ENCODE measurements at places on chromosomes 11 and 22.

- DNase-seq: no peak
Measured at GRCh38 chr11:29093416-29094120, 923.3 kb downstream of the KCNA4 start.

GRCh38 chr11:2289859-2290258 is 11.9 kb downstream of the C11orf21 start:
- no peak for DNase-seq

GRCh38 chr11:124339396-124340141 is 19.6 kb upstream of the OR8D2 start:
- DNase-seq: no peak

GRCh38 chr11:109155291-109155690 is 266.7 kb upstream of the C11orf87 start:
- no peak for DNase-seq

GRCh38 chr11:1156506-1157340 is 1.0 kb upstream of the MUC5AC start:
- no peak for DNase-seq

GRCh38 chr11:63611395-63611747 is 2.9 kb downstream of the PLAAT3 start:
- no peak for DNase-seq

DNA sequence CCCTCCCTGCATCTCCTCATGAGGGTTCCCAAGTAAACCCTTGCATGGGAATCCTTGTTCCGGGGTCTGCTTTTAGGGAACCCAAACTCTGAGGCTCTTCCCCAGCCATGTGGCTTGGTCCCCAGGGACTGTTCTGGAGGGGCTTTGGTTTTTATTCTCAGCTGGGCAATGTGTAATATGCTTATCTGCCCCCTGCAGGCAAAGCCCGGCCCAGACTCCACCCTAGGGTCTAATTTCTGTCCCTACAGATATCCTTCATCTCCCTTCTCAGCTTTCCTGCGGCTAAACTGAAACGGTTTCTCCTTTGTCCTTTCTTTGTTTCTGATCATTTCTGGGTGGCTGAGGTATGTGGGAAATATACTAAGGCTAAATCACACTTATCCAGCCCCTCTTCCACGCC is 37.1 kb downstream of the TST start:
- DNase-seq: no peak

DNA sequence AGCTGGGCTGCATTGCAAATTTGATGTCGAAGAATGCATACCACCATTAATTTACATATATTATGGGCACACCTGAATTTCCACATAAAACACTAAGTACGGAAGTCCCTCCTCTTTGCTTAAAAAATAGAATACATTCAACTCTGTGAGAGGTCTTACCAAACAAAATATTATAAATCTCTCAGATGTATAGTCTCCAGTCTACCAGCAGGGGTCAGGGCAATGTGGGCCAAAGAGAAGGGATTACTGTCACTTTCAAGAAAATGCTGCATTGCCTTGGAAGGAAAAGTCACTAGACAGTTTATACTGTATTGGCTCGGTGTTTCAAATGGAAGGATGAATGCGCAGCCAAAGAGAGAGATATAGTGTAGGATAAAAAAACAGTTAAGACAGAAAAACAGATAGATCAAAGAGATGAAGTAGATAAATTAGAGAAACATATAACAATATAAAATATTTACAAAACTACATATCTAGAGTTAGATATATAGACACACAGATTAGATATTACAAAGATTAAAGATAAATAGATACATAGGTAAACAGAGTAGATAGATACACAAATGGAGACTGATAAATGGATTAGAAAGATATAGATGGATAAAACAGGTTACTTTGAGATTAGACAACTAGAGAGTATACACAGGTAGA is 20.9 kb downstream of the SERGEF start:
- DNase-seq: no peak

- no peak for DNase-seq
Measured at GRCh38 chr11:201966-202365, 5.2 kb downstream of the BET1L start.

- no peak for DNase-seq
Measured at GRCh38 chr11:121575250-121575962, 122.6 kb upstream of the SORL1-AS1 start.

DNA sequence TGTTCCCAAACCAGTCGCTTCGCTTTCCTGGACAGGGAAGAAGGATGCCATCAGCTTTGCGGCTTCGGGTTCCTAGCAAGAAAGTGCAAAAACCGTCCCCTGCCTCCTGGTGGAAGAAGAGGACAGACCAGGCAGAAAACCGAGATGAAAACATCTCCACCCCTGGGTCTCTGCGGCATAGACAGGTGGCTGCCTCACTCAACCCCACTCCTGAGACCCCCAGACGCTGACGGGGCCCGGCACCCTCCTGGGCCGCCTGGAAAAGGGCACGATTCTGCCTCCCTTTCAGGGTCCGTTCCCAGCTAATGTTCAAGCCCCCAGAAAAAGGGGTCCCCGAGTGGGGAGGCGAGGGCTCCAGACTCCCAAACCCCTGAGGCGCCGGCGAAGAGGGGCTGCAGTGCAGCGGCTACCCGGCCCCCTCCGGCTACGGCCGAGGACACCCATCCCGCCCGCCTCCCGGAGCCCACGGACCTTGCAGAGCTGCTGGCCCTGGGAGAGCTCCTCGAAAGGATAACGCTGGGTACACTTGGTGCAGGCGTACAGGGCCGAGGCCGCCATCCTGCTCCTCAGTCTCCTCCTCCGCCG is 569 bp downstream of the FAM76B start:
- DNase-seq: no peak

GRCh38 chr11:44598831-44599230 is 33.4 kb downstream of the CD82 start:
- DNase-seq: no peak

DNA sequence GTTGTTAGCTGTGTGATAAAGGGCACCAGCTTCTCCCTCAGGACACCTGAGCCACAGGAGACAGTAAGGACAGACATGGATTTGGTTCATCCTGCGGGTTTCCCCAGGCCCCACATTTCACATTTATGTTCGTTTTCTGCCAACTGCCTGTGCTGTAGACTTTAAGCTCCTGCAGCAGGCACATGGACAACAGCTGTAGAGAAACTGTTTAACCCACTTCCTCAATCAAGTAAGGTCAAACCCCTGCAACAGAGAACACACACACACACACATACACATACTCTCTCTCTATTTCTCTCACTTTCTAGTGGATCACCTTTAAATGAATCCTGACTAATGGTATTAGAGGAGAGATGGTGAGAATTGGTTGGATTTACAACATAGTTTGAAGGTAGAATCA is 90.7 kb downstream of the C11orf87 start:
- DNase-seq: no peak

- no peak for DNase-seq
Measured at GRCh38 chr11:8671193-8671612, 11.3 kb downstream of the TRIM66 start.

GRCh38 chr11:34226210-34226609 is 120.8 kb downstream of the NAT10 start:
- DNase-seq: no peak

GRCh38 chr11:35017528-35018342 is 101.3 kb downstream of the PDHX start:
- no peak for DNase-seq

GRCh38 chr11:86152006-86152862 is 83.3 kb upstream of the PICALM start:
- no peak for DNase-seq

DNA sequence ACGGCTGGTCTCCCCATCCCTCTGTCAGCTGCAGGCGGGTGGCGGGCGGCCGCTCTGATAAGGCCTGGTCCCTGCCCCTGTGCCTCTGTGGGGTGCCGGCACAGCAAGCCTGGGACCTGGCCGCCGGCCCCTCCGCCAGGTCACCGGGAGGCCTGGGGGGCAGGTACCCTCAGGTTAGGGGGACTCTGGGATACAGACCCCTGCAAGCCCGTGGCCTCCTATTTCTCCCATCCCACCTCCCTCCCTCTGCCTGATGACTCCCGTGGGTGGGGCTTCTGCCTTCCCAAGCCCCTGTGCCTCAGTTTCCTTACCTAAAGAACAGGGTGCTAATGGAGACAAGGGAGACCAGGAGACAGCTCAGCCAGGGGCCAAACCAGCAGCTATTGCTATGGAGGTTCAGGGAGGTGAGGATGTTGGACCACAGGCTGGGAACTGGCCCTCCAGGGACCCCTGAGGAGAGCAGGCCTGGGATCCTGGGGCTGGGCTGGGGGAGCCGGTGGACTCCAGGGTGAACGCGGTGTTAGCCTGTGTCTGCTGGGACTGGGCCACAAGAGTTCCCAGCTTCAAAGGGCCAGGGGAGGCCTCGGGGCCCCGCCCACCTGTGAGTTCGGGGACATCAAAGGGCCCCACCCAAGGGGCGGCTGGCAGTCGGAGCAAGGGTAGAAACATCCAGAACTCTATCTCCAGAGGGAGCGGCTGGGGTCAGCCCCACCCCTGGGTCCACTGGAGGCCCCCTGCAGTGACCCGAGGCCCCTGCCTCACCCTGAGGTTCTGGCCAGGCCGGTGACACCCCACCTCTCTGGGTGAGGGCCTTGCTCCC is 32.0 kb upstream of the TH start:
- no peak for DNase-seq

DNA sequence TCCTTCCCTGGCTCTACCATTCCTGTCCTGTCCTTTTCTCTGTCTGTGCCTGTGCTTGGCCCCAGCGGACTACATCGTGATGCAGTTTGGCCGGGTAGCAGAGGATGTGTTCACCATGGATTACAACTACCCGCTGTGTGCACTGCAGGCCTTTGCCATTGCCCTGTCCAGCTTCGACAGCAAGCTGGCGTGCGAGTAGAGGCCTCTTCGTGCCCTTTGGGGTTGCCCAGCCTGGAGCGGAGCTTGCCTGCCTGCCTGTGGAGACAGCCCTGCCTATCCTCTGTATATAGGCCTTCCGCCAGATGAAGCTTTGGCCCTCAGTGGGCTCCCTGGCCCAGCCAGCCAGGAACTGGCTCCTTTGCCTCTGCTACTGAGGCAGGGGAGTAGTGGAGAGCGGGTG is 20.4 kb downstream of the TUB start:
- DNase-seq: no peak

GRCh38 chr11:65242389-65242788 is 19.4 kb upstream of the POLA2 start:
- DNase-seq: no peak

DNA sequence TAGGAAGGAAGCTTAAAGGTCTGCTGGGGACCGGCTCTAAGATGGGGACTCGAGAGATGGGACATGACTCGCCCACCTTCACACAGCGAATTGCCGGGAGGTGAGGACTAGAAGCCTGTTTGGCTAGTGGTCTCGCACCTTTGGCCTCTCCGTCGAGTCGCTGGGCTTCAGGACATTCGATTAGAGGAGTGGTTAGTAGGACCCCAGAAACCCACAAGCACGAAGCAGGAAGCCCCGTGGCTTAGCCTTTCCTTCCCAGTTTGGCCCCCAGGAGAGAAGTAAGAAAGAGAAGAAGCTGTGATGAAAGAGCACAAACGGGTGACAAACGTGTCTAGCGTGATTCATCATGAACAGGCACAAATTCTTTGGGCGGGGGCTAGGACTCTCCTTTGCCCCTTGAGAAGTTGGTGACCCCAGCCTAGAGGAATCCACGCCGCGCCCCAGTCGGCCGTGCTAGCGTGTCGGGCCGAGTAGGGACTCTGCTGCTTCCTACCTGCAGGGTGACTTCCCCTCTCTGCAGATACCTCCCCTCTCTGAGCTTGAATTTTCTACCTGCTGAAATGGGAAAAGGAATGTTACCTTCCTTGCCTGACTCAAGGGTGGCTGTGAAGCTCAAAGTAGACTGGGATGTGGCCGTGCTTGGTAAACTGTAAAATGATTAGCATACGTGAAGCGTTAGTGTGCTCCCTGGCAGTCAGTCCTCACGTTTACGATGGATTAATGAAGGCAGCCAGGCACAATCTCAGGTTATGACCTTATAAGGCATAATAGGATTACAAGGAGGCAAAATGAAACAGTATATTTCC is 1.1 kb upstream of the ADM start:
- DNase-seq: no peak

DNA sequence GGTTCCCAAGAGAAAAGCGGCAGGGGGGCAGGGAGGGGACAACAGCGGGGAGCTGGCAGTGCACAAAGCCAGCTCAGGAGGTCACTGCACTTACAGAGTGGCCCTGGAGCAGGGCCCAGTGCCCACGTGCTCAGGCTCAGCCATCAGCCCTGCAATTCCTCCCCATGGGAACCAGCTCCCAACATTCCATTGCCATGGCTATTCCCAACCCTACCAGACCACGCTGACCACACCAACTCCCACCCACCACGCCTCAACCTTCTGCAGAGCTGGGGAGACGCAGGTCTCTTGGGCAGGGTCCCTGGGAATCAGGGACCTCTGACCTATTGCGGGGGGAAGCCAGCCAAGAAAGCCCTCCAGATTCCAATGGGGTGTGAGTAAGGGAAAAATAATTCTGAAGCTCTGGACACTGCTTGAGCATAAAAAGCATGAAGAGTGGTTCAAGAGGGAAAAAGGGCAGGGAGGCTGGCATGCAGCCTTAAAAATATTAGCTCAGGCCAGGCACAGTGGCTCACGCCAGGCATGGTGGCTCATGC is 38.3 kb upstream of the TFIP11 start:
- no peak for DNase-seq

DNA sequence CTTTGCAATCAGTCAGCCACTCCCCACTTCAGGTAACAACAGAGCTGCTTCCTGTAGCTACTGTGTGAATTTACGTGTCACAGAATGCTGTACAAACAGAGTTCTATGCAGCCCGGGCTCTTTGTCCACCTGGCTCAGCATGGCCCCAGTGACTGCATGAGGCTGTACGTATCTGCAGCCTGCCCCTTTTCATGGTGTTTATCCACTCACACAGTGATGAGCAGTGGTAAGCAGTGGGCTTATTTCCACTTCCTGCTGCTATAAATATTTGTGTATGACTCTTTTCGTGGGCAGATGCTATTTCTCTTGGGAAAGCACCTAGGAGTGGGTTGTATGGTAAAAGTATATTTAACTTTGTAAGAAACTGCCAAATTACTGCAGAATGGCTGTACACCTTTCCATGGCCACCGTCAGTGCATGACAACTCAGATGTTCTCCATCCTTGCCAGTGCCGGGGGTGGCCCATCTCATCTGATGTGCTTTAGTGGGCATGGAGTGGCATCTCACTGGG is 43.3 kb downstream of the MYEOV start:
- DNase-seq: peak; percentile 3

- no peak for DNase-seq
Measured at GRCh38 chr11:67691149-67691548, 16.7 kb upstream of the ALDH3B2 start.

All from activated naive CD4-positive, alpha-beta T cell (primary cell).